ENCODE measurements at places on chromosomes 1 and 21.

DNA sequence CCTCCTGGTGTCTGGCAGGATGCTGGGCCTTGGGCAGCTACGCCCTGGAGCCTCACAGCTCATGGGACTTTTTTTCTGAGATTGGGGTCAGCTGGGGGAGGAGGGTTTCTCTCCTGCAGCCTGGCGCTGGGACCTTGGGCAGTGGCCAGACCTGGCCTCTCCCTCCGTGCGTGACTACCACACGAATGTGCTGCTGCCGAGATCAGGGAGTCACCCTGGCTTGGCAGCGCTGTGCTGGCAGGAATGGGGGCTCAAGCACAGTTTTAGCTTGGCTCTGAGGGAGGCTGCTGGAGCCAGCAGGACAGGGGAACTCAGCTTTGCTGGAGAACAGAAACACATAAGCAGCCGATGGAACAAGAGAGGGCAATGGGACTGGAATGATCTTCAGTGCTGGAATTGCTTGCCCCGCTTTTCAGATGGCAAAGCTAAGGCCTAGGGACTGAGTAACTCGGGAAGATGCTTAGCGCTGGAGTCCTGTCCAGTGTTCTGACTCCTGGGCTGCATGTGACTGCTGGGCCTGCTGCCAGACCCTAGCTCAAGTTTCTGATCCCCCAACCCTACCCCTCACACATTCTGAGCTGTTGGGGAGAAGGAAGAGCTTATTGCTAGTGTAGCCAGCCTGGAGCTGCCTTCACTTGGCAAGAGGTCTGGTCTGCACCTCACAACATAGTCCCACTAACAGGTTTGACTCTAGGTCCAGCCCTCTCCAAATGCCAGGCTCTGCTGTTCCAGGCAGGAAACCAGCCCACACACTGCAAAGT, 69.9 kb downstream of the NAV1 start:
- no peak for DNase-seq

- DNase-seq, result no peak
These were observed 101.6 kb downstream of the EPHB2 start for GRCh38 chr1:22812092-22812880.

GRCh38 chr1:10755970-10756521, 40.4 kb downstream of the CASZ1 start:
- DNase-seq, result peak; percentile 49

DNA sequence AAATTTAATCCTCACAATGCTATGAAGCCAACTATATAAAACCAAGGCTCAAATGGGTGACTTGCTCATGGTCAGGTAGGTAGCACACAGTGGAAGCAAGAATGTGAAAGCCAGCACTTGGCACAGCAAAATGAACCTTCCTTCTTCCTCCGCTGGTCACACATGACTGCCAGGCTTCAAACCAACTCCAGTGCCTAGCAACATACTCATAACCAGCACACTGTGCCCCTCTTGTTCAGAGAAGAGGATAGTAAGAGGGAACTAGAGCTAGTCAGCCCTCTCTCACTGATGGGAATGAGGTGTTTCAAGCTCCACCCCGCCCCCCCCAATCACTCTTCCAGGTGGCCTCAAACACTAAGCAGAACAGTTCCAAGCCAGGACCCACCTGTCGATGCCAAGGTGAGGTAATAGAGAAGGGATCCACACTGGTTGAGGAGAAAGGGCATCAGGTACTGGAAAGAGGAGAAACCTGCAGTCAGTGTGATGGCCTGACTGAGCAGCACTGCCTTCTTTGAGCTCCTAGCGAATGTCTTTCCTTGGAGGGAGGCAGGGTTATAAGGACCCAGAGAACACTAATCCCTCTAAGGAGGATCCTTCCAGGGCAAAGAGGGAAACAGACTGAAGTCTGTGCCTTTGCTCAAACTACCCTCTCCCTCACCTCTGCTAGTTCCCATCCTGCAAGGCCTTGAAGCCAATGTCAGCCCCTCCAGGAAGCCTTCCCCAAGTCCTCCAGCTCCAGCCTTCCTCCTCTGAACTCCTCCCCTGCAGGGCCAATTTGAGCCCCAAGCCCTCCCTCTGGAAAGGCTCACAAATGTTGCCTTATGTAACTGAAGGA, 1.2 kb downstream of the TMEM234 start:
- no peak for DNase-seq

DNA sequence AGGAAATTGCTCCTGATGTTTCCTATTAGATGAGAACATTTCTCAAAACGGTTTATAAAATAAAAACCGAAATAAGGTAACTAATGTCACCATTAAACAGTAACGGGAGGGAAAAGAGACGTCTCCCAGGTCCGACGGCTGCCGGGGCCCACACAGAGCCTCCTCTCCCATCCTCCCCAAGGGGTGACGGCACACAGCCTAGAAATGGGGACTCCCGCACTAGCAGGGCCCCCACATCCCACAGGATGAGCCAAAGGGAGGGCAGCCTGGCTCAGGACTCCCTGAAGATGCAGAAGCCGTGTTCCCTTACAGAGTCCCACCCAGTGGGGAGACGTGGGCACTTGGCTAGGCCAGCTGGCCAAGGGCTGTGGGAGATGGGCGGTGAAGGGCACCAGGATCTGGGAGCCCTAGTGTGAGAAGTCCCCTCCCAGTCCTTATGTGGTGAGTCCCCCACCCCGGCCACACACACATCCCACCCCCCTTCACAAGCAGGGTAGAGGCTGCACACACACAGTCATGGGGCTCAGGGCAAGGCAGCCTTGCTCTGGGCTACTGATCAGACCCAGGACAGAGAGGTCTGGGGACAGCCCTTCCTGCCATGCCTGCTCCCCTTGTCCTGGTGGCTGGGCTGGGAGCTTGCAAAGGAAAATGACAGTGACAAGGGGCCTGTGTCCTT, 3.3 kb downstream of the KRTAP10-3 start:
- DNase-seq, result no peak

DNA sequence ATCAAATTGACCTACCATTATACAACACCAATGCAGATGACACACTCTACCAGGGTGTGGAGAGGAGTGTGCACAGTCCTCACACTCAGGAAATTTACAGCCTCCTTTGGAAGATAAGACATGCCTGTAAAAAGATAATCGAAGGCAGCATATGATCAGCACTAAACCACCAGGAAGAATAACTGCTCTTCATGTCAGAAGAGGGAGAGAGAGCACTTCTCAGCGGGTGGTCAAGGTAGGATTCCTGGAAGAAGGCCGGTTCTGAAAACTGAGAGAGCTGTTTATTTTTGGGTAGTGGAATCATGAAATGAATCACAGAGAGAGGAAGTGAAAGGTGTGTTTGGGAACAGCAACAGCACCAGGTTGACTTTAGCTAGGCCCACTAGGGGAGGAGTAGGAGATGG, 14.0 kb upstream of the ZNF697 start:
- DNase-seq, result peak; percentile 40

GRCh38 chr21:40844935-40845334, 2.0 kb downstream of the DSCAM start:
- no peak for DNase-seq

- DNase-seq, result no peak
These were observed 584 bp upstream of the C1orf141 start for GRCh38 chr1:67135354-67135753.

- no peak for DNase-seq
These were observed 39.3 kb downstream of the PDE9A start for GRCh38 chr21:42692688-42693087.

DNA sequence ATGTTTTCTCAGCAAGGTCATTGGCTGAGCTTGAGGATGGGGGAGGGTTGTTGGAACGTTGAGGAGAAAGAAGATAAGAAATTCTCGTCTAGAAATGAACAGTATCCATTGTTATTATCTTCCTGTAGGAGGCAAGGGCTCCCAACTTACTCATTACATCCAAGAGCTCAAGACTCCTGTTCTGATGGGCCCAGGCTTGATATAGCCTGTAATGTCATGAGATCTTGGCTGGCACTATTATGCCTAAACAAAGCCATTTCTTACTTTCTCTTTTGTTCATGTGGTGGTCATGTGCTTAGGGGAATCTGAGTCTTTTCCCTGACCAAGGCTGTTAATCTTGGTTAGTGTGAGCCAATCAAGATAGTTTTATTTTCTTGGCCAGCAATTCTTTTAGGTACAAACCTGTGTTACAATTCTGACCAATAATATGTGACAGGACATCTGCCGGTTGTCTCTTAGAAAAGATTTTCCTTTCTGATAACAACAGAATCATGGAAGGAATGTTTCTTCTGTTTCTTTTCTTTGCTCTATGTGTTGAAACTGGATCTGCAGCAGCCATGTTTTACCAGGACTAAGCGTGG, 15.2 kb upstream of the IGSF3 start:
- DNase-seq, result no peak

DNA sequence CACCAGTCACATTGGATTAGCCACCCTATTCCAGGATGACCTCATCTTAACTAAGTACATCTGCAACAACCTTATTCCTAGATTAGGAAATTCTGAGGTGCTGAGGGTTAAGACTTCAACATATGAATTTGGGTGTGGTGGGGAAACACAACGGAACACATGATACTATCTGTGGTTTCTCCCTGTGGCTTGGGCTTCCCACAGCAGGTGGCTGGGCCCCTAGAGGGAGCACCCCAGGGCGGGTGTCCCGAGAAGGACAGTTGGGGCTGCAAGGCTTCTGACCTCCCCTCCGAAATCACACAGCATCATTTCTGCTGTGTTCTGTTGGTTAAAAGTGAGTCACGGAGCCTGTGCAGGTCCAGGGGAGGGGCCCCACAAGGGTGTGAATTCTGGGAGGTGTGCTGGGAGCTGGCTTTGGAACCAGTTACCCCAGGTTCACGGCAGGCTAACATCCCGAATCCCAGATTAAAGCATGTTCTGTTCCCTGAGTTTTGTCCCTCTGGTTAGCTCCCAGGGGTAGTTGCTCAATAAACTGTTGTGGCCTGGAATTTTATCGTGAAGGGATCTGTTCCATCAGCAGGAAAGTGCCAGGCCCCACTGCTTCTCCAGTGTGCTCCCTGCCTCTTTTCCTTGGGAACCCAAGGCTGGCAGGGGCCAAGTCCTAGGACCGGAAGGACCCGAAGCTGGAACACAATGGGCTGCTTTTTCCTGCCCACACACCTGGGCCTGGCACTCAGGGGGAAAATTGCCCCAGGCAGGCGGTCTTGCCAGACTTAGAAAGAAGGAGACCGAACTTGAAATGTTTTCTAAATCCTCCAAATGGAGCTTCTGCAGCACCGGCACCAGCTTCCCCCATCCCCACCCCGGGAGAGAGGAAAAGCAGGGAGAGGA, 154.0 kb upstream of the WNT4 start:
- DNase-seq, result no peak

DNA sequence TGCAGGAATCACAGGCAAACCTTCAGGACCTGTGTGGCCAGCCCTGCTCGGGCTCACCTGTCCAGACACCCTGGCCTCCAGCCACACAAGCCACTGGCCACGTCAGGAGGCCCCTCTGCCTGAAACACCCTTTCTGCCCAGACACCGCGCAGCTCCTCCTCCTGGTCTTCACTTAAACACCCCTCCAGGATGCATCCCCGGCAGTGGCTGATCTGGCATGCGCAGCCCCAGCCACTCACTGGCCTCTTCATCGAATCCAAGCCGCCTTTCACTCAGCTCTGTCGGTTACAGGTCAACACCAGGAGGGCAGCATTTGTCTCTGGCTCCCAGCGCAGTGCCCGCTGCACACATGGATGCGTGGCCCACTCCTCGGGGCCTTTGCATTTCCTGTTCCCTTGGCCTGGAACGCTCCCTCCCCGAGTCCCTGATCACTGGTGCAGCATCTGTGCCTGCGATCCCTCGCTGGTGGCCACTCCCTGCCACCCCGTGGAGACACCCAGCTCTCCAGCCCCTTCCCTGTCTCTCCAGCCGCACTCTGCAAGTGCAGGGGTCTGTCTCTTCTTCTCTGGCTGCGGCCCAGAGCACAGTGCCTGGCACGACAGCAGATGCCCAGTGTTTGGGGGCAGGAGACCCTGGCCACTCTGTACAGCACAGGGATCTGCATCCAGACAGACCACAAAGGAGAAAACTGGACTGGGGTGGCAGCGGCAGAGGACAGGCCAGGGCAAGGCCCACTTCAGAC, 9.4 kb downstream of the TPRG1L start:
- no peak for DNase-seq

DNA sequence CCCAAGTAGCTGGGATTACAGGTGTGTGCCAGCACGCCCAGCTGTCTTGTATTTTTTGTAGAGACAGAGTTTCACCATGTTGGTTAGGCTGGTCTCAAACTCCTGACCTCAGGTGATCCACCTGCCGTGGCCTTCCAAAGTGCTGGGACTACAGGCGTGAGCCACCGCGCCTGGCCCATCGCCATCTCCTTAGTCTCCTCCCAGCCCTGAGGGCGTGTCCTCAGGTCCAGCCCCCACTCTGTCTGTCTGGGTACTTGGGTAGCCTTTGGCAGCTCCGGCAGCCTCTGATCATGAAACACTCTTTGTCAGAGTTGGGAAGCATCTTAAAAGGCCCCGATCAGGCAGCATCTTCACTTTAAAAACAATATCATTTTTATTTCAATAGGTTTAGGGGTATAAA, 90.3 kb upstream of the DISP3 start:
- no peak for DNase-seq

DNA sequence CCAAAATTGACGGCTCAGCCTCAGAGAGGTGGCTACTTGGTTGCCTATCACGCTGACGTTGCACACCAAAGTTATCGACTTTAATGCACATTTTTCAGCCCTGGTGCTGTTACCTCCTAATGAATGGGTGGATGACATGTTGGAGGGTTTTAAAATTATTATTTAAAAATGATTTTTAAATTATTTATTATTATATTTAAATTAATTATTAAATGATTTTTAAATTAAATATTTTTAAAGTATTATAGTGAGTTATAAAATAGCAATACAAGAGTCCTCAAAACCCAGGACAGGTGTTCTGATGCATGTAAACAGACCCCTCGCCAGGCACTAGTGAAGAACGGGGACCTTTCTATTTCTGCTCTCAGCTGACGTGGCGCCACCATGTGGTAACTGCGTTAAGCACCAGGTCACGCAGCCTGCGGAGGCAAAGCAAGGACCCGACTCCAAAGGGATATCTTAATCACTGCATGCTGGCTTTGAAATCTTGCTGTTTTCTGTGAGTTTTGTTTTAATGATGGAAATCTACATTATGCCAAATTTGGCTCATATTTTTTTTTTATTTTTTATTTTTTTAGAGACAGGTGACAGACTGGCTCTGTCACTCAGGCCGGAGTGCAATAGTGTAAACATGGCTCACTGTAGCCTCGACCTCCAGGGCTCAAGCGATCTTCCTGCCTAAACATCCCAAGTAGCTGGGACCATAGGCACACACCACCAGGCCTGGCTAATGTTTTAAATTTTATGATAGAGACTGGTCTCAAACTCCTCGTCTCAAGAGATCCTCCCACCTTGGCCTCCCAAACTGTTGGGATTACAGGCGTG, 22.6 kb downstream of the CASP9 start:
- peak; percentile 77 for DNase-seq

GRCh38 chr1:108745980-108746381, 493 bp upstream of the STXBP3 start:
- no peak for DNase-seq

- DNase-seq, result no peak
These were observed 14.6 kb upstream of the RPL5 start for GRCh38 chr1:92817137-92817697.
